ENCODE measurements at places on chromosomes 3 and 15.
A peak's percentile ranks its signal among the peaks of the same experiment; 100 is the strongest.

- DNase-seq = no peak
These were observed 958.7 kb downstream of the AGBL1 start for GRCh38 chr15:87038404-87038803.

GRCh38 chr3:112979244-112979832 lies 4.4 kb upstream of the CD200R1 start:
- DNase-seq = peak; percentile 22

DNA sequence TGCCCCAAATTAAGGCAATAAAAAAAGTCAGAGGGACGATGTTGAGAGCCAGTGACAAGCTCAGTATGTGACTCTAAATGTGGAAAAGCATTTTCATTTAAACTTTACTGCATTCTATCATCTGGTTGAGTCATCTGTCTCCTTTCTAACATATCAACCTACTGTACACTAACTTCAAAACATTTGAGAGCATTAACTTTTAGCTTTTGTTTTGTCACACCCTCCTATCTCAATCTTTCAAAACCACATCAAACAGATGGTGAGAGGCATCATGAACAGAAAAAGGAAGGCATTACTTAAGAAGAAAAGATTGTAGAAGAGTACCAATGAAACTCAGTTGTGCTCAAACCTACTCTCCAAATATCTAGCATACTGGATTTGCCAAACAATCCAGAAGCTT lies 4.8 kb downstream of the LRRC58 start:
- peak; percentile 9 for DNase-seq

GRCh38 chr15:74044267-74045110 lies 37.9 kb downstream of the GOLGA6A start:
- DNase-seq = no peak

DNA sequence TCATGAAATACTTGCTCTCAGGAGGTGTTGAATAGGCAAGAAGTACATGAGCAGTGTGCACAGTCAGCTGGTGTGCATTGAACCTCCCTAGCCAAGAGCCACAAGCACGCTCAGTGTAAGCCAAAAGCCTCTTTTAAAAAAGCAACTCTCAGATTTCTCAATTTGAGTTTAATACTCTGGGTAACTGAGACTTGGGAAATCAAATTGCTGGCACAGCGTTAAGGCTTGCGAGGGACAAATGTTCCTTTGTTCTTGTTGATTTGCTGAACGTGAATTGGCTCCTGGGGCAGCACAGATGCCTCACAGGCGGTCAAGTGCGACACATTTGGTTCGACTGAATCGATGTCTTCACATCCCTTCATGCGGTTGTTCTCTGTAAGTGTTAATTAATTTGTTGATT lies at the start of gene FAM240A:
TSS of gene FAM240A (plus strand) at position 202 of the 400 bp plus-strand sequence. CDS start at position 361, 159 bp downstream.
- DNase-seq = no peak

DNA sequence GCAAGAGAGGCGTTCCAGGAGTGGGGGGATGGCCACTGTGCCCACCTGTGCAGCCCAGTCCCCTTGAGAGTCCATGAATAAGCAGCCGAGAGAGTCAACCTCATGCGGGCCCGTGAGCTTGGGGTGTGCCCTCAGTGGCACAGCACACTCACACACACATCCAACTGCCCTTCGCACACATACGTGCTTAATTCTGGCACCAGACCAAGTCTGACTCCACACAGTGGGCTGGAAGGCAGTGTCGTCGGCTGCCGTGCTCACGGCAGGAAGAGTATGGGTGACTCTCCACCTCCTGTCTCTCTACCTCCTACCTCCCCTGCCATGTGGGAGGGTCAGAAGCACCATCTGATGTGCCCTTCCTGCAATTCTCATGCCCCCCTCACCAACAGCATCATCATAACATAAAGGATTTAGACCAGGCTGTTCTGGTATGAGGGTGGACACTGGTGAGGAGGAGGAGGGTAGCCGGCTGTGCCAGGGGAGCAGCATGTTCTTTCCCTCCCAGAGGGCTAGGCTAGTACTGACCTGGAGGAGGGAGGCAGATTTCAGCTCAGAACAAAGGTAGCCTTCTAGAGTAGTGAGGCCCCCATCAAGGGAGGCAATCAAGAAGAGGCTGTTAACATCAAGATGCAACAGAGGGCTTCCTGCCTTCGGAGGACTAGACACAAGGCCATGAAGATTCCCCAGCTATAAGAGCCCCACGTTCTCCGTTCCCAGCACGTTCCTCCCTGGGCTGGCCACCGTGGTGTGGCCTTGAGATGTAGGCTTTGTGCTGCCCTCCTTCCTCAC lies 5.3 kb upstream of the STRA6 start:
- DNase-seq = no peak

DNA sequence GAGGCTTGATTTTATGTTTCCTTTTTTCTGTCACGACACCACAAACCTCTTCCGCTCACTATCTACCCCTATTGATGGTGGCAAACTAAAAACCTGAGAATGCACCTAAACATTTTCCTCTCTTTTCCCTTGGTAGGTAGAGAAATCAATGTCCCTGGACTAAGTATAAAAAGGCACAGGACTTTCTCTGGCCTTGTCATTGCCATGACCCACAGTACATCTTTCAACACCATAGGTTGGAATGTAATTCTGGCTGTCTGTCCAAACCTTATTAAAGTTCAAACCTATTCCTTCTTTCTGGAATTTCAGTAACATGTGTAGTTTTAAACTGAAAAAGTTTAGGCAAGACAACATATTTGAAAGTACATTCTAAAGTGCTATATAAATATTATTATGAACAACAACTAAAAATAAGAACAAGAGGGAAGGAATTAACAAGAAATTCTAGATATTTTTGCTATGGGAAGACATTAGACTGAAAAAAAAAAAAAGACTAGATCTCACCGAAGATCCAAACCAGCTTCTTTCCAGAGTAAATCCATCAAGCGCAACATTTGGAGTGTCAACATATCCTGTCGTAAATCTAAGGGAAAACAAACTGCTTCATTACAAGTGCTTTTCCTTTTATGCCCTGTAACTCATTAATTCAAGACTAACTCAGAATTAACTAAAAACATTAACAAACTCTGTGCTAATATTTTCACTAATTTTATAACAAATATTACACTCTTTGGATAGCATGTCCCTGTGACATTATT lies 73.1 kb downstream of the FAIM start:
- DNase-seq = no peak

GRCh38 chr3:129445471-129445870 lies 5.4 kb downstream of the IFT122 start:
- no peak for DNase-seq

- no peak for DNase-seq
These were observed 22.7 kb upstream of the CHL1 start for GRCh38 chr3:173886-174285.

- DNase-seq = peak; percentile 34
These were observed 94.6 kb downstream of the ZPLD1 start for GRCh38 chr3:102529452-102529851.

GRCh38 chr15:64099379-64099778 lies 3.6 kb downstream of the SNX1 start:
- DNase-seq = no peak

GRCh38 chr3:115766587-115767482 lies 143.5 kb downstream of the GAP43 start:
- DNase-seq = peak; percentile 46

DNA sequence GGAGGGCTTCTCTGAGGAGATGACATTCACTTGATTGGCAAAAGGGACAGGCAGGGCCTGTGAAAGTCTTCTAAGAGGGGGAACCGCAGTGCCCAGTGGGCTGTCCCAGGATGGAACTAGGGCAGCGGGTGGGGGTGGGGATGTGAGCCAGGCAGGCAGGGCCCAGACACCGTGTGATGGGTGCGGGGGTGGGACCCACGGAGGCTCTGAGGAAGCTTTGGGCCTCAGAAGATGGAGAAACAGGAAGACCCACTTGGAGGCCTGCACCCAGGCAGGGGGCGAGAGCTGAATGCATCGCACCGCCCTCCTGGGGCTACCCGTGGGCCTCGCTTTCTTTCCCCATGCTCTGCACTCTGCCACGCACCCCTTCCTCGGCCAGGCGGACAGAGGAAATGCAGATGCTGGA lies 32.9 kb upstream of the ACAD9 start:
- DNase-seq = no peak

DNA sequence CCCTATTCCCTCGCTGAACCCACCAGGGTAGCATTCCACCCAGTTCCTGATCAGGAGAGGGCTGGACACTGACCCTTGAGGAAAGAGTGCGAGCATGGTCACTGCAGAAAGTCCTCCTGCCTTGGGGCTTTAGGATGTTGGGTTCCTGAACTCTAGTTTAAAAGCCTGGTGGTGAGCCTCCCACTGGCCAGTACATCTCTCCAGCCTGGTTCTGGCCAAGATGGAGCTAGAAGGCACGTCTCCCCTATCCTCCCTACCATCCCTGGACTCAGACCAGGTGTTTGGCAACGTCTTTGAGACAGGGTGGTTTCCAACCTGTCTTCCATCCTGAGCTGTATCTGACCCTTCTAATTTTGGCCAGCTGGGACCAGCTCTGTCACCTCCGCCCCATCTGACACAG lies 31.4 kb downstream of the NBEAL2 start:
- DNase-seq = no peak

DNA sequence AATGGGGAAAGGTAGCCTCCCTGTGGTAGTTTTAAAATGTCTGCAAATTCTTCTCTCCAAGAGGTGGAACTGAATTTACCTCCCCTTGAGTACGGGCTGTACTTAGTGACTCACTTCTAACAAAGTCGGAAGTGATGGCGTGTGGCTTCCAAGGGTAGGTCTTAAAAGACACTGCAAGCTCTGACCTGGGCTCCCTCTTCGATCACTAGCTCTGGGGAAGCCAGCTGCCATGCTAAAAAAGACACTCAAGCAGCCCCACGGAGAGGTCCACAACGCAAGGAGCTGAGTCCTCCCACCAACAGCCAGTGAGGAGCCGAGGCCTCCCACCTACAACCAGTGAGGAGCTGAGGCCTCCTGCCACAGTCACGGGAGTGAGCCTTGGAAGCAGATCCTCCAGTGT lies 122.0 kb upstream of the HACD2 start:
- no peak for DNase-seq

DNA sequence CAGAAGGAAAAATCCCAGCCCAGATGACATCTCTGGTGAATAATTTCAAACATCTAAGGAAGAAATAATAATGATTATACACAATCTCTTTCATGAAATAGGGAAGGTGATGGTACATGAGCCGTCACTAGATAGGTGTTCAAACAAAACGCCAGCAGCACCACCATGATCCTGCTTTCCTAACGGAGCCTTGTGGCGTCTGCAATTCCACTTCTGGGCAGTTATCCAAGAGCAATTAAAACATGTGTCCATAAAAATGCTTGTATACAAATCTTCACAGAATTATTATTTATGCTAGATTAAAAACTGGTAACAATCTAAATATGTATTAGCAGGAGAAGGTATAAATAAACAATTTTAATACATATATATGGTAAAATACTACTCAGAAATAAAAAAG lies 33.7 kb downstream of the RTP4 start:
- no peak for DNase-seq

GRCh38 chr3:129855170-129855831 lies 38.2 kb downstream of the TMCC1 start:
- DNase-seq = peak; percentile 9

DNA sequence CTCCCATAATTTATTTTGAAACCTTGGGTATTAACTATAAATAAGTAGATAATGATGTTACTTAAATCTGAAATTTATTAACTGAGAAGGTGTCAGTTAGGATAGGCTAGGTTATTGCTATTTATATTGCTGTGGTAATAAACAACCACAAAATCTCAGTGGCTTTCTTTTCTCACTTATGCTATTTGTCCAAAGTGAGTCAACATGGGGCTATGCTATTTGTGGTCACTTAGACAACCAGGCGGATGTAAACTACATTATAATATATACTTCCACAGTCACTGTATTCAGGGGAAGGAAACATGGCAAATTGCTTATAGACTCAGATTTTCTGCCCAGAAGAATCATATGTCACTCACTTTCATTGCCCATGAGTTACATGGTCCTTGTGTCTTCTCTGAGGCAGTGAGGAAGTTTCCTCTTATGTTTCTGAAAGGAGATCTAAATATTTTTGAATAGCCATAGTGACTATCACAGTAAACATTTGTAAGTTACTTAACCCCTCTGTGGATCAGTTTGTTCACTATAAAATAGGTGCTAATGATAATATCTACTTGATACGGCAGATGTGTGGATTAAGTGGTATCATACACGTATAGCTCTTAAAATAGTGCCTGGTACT lies 19.8 kb downstream of the HMG20A start:
- DNase-seq = peak; percentile 82

- DNase-seq = peak; percentile 8
These were observed 660 bp downstream of the ZNF106 start for GRCh38 chr15:42490291-42490670.

GRCh38 chr15:35194296-35194695 lies 109.2 kb upstream of the NANOGP8 start:
- DNase-seq = no peak

GRCh38 chr15:67350042-67350441 lies 95.5 kb downstream of the IQCH start:
- no peak for DNase-seq

DNA sequence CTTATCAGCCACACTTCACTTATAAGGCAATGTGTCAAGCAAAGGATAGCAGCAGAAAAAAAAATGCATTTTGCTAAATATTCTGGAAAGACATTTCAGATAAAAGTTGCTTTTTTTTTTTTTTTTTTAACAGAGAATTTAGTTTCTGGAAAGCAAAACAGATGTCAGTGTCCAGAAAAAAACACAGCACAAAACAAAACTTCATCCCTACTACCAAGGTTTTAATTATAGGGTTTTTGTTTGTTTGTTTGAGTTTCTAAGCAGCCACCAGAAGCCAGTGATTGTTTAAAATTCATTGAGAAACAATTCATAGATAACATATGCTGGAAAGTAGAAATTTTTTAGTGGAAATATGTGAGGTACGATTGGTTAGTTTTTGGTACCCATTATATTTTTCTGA lies 1202.7 kb downstream of the OTOL1 start:
- DNase-seq = no peak

Measured in HCEC 1CT (cell line).